ENCODE measurements at places on chromosomes 3 and 15.
A peak's percentile ranks its signal among the peaks of the same experiment; 100 is the strongest.

GRCh38 chr3:120103276-120103675 is 9.0 kb upstream of the GSK3B start:
- no peak for DNase-seq

DNA sequence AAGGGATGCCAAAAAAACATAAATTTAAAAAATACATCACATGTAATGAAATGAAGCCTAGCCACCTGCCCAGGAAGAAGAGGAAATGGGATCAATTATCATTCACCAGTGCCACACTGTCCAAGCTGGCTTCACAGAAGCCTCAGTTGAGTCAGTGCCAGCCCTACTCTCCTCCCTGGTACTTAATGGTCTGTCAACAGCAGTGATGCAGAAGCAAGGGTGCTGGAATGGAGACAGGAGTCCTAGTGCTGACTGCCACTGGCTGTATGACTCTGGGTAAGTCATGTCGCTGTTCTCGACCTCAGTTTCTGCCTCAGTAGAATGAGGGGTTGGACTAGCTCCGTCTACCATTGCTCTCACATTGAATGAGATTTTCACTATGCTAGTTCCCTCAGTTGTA is 78.5 kb upstream of the LARS2 start:
- no peak for DNase-seq

DNA sequence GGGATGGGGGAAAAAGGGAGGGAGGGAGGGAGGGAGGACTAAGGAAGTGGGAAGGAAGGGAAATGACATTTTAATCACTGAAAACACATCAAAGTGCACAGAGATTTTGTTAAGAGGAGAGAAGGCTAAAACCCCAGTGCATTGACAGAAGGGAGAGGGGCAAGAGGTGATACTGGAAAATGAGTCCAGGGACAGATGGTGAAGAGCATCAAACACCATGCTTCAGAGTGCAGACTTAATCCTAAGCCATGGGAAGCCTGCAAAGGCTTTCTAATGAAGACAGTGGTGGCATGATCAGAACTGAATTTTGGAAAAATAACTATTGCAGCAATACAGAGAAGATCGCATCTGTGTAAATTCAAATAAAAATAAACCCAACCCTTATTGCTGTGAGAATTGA is 41.8 kb downstream of the HGD start:
- no peak for DNase-seq

DNA sequence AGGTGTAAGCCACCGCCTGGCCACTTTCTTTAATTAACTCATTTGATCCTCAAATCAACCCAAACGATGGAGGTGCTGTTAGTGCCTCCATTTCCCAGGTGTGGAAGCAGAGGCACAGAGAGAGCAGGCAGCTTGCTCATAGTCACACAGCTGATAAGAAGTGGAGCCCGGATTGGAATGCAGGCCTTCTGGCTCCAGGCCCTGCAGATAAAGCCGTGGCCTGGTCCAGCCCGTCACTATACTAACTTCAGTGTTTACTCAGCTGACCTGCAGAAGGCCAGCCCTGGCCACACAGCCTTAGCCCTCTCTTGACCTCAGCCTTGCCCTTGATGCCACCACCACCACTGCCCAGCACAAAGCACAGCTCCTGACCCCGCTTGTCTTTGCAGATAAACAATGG is 116.7 kb downstream of the NUP210 start:
- DNase-seq: no peak

- DNase-seq: peak; percentile 71
Observed at GRCh38 chr3:169764312-169764881, 463 bp downstream of the TERC start.

DNA sequence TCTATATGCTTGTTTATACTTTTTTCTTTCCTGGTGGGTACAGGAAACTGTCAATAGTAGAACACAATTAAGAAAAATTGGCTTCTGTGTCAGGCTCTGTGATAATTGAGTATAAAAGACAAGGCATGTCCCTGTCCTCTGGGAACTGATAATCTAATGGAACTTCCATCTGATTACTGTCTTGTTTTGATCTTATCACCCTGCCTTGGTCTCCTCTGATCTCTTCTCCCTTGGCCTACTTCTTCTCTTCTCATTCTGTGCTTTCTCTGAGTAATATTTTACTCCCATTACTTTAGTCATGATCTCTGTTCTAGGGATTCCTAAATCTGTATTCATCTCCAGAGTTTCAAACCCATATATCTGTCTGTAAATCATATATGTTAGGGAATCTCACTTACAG is 14.6 kb downstream of the UBE2Q2 start:
- no peak for DNase-seq

DNA sequence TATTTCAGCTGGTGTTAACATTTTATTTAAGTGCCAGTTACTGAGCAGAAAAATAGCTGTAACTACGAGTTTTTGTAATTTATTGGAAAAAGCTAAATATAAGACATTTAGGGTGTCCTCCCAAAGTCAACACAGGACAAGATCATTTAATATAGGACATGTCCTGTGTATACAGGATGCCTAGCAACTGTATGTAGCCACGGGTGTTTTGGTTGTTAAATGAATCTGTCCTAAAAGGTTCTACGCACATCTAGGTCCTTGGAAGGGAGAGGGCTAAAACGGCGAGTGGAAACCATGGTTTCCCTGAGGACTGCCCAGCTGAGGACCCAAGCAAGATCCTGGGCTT is 565 bp upstream of the ZNF621 start:
- no peak for DNase-seq

- DNase-seq: no peak
Observed at GRCh38 chr3:154657218-154657617, 227.2 kb upstream of the GPR149 start.

- no peak for DNase-seq
Observed at GRCh38 chr3:149214702-149215101, 6.9 kb downstream of the CP start.

DNA sequence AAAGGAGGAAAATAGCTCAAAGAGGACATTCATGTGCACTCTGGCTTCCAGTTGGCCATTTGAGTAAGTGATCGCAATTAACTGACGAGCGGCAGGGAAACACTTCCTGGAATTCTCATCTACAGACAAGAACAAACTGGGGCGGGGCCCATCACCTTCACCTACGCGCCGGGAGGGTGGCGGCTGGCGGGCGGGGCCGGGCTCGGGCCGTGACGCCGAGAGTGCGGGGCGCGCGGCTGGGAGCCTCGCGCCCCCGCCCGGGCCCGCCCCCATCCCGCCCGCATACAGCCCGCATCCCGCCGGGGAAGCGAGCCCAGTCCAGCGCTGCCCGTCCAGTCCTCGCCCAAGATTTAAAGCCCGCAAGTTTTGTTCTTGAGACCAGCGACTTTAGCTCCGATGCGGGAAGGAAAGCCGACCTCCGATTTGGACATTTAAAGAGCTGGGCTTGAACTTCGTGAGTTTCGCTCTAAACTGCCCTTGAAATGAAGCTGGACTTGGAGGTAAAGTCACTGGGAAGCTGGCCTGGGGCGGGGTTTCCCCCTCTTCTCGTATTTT is at the start of gene B3GNT5:
Gene B3GNT5, plus strand, starts transcription at position 281 of the 555 bp plus-strand sequence. CDS start 16,546 bp downstream, outside the sequence.
- no peak for DNase-seq

GRCh38 chr3:83956431-83956830 is 1002.4 kb upstream of the CADM2 start:
- DNase-seq: no peak

GRCh38 chr3:18808429-18808828 is 339.9 kb upstream of the KCNH8 start:
- no peak for DNase-seq

GRCh38 chr3:170089862-170090600 is 52.2 kb downstream of the GPR160 start:
- DNase-seq: no peak

GRCh38 chr15:69016021-69016595 is 1.6 kb downstream of the NOX5 start:
- no peak for DNase-seq

- no peak for DNase-seq
Observed at GRCh38 chr3:49803465-49804140, 542 bp downstream of the INKA1 start.

- DNase-seq: no peak
Observed at GRCh38 chr3:142618917-142619461, 22.8 kb downstream of the PLS1 start.

DNA sequence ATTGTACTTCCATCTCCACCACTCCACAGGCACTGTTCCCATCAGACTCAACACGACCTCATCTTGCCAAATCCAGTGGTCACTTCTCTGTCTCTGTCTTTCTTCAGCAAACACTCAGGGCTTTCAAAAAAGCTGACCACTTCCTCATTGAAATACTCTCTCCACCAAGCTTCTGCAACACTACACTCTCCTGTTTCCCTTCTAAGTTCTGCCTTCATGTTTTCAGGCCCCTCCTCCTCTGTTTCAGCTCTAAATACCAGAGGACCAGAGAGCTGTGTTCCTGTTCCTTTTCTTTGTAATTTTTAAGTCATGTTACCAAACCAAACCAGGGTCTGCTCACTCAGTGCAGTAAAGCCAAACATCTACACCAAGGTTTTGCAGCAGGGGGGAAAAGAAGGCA is 33.8 kb upstream of the ACP3 start:
- no peak for DNase-seq

DNA sequence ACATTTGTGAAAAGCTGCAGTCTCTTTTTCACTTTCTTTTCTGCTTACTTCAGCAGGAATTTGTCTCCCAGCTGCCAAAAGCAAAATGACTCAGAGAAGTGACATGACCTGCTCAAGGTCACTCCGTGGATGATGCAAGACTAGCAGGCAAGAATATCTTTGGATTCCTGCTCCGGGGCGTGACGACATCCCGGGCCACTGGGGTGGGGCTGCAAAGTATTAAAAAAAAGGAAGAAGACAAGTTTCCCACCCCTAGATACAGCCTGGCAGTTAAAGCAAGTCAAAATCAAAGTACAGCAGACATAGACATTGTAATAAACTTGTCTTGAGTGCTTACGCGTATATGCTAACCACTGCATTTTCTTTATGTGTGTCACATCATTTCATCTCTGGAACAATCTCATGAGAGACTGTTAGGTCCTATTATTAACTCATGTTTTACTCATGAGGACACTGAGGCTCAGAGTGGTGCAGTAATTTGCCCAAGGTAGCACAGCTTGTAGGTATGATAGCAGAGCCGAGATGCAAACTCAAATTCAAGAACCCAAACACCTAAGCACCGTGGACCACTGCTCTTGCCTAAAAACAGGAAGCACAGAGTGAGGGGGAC is 485.2 kb upstream of the PROK2 start:
- peak; percentile 91 for DNase-seq

GRCh38 chr3:122679085-122679881 is 1.4 kb upstream of the PARP14 start:
- DNase-seq: peak; percentile 84

DNA sequence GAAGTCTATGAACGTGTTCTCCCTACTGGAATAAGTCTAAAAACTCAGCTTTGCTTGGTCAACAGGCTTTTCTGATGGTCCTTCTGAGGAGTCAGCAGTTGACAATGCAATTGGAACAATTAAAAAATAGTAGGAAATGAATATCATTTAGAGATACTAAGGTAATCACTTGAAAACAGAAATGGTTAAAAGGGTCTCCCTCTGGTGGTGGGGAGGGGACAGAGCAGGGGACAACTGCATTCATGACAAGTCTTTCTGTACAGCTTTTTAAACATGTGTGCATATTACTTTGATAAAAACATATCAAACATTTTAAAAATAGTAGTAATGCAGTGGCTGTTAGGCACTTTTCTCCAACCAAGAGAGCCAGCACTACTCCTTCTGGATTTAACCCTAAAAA is 119.9 kb upstream of the FHIT start:
- no peak for DNase-seq

DNA sequence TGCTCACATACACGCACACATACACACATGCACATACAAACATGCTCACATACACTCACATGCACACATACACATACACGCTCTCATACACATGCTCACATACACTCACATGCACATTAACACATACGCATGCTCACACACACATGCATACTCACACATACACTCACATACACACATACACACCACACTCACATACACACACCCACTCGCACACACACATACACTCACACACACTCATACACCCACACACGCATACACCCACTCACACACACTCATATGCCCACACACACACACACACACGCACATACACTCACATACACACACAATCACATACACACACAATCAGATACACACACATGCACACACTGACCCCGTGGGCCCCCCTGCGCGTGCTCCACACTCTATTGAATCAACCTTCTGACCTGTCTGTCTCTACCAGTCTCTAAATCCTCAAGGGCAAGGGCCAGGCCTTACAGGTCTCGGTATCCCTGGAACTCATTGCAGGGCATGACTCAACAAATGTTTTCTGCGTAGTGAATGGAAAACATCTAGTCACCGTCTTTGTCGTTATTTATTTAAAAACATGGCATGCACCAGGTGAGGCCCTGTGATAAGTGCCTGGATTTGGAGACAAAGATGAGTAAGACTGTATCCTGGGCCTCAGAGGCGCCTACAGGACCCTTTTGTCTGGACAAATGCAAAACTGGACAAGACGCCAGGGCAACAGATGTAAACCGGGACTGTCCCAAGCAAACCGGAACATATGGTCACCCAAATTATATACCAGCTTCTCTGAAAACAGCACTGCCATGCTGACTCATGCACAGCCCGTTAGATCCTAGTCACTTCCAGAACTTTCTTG is 41.8 kb downstream of the GRK7 start:
- no peak for DNase-seq

GRCh38 chr3:195446359-195446758 is 3.5 kb upstream of the ACAP2 start:
- DNase-seq: no peak

- peak; percentile 91 for DNase-seq
Observed at GRCh38 chr15:39580117-39580484, 778 bp upstream of the THBS1 start.

- no peak for DNase-seq
Observed at GRCh38 chr15:88032787-88033186, 223.8 kb downstream of the NTRK3 start.

DNA sequence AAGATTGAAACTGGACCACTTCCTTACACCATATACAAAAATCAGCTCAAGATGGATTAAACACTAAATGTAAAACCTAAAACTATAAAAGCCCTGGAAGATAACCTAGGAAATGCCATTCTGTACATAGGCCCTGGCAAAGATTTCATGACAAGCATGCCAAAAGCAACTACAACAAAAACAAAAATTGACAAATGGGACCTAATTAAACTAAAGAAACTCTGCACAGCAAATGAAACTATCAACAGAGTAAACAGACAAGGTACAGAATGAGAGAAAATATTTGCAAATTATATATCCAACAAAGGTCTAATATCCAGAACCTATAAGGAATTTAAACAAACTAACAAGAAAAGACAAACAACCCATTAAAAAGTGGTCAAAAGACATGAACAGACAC is 173.1 kb upstream of the CCDC54 start:
- DNase-seq: no peak

DNA sequence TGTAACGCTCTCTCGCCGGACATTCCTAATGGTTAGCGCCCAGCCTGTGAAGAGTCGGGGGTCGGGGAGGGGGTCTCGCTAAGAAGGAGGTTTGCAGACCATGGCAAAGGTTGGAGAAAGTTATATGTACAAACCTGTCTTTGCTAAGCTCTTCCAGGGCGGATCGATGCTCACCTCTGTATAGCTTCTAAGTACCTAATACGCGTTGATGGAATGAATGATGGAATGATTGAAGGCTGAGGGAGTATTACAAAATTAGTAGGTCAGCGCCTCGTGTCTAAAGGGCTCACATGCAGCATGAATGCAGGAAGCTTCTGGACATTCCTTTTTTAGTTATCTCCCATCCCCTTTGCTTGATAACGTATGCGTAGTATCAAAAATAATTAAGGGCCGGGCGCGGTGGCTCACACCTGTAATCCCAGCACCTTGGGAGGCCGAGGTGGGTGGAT is 305 bp upstream of the KPNA1 start:
- no peak for DNase-seq
